RPMI8226 (cell line): ENCODE measurements at places on chromosomes 11 and 22.

GRCh38 chr11:56197367-56197766, 20.9 kb downstream of the OR5J2 start:
- no peak for DNase-seq

DNA sequence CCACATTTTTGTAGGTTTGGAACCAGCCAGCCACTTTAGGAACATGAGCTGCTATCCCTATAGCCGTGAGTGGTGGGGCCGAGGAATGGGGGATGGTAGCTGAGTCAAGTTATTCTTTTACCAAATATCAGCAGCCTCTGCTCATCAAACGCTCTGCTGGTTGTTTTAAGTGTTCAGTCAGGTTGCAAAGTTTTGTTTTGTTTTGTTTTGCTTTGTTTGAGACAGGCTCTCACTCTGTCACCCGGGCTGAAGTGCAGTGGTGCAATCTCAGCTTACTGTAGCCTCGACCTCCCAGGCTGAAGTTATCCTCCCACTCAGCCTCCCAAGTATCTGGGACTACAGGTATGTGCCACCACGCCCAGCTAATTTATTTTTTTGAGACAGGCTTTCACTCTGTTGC, 14.4 kb downstream of the CABIN1 start:
- DNase-seq: no peak

DNA sequence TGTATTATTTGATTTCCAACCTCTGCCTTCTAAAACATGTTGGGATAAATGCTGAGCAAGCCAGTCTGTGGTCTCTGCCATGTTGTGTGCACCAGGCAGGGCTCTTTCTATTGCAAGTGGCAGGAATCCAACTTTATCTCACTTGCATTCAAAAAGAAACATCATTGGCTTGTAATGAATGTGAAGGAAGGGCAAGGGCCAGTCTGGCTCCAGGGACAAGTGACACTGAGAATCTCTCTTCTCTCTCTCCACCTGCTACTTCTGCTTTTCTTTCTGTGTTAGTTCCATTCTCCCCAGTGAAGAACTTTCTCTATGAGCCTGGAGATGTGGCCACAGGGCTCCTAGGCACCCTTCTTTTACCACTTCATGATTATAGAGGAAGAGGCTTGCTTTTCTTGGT, 329.9 kb upstream of the NCAM1 start:
- peak; percentile 97 for DNase-seq

GRCh38 chr11:130478204-130478701, 29.8 kb downstream of the ADAMTS15 start:
- no peak for DNase-seq

DNA sequence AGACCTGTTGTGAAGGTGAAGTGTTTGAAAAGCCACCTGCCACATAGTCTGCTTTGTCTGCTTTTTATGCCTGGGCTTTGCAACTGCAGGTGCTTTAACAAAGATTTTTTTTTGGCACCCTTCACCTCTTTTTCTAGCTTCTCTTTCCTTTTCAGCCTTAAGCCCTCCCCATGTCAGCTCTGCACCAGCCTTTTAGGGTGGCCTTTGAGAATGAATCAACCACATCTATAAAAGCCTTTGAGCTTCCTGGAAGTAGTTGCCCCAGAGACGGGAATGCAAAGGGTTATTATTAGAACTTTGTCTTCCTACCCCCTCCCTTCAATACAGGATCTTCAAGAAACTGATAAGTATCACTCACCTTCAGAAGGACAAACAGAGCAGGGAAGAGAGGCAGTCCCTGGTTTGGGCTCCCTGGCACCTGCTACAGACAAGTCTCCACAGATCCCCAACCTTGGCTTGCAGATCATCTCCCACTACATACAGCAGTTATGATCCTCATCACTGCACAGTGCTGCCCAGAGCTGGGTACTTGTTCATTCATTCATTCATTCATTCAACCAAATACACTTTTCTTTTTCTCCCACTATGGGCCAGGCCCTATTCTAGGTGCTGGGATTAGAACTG, 8.0 kb downstream of the PVALB start:
- peak; percentile 89 for DNase-seq

- no peak for DNase-seq
These were observed 67.6 kb upstream of the CTSC start for GRCh38 chr11:88404932-88405710.

- DNase-seq: no peak
These were observed 16.9 kb downstream of the SCUBE2 start for GRCh38 chr11:9074338-9075029.

GRCh38 chr22:39502789-39503409, 809 bp downstream of the MIEF1 start:
- DNase-seq: no peak

DNA sequence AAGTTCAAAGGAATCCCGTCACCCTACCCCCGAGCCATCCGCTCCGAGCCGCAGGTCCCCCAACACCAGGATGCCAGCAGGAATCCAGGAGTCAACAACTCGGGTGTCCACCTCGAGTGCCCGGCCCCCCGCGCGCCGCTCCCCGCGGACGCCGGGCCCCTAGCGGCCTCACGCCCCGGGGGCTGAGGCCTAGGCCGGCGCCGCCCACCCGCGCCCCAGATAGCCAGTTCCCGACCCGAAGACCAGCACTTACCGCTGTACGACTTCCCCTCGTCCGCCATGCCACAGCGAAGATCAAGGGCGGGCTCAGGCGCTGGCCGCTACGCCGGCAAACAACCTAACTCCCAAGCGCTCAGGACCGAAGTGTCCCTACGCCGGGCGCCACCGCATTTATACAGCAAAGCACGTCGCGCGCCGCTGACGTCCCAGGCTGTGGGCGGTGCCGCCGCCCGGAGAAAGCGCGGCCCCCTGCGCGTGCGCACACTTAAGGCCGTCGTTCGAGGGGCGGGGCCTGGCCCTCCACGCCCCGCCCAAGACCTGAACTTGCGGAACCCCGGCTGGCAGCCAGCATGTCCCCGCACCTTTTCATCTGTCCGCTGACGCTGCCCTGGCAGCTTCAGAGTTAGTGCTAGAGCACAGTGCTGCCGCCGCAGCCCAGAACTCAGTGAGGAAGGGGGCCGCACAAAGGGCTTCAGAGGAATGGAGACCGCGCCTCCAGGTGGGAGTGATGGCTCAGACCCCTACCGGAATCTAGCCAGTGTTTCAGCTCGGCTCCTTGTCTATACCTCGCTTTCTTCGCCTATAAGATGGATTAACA, at the start of gene NXF1:
NXF1 (minus strand) TSS at position 365 of the 817 bp plus-strand sequence; CDS start at position 281, 84 bp downstream.
- peak; percentile 99 for DNase-seq

GRCh38 chr11:26608507-26609146, 36.6 kb upstream of the MUC15 start:
- no peak for DNase-seq

GRCh38 chr22:17777005-17777716, 2.9 kb upstream of the BID start:
- peak; percentile 55 for DNase-seq

- no peak for DNase-seq
These were observed 6.0 kb upstream of the DRD2 start for GRCh38 chr11:113481226-113481625.

DNA sequence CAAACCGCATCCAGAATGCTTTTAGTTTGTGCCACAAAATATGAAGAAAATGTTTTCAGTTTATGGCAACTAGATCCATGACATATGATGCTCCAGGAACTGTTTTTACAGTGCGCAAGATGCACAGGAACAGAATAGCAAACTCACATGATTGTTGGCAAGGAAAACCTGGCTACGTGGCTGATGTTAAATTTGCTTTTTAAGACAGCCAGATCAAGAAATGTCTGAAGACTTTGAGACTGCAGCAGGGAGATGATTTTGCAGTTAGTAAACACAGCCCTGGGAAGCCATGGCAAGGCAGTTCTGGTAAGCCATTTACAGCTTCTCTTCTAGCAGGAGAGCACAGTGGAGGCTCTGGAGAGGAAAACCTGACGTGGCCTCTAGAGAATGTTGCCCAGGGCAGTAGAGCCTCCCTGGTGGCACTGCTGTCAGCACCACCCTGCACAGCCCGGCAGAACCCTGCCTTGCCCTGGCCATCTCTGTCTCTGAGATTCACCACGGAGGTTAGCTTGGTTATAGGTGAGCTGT, 69.8 kb upstream of the TNRC6B start:
- peak; percentile 20 for DNase-seq
